T follicular helper cell (primary cell): ENCODE measurements at places on chromosomes 4 and X.

- DNase-seq = no peak
Observed at GRCh38 chrX:150365051-150365989, 2.2 kb downstream of the MAMLD1 start.

DNA sequence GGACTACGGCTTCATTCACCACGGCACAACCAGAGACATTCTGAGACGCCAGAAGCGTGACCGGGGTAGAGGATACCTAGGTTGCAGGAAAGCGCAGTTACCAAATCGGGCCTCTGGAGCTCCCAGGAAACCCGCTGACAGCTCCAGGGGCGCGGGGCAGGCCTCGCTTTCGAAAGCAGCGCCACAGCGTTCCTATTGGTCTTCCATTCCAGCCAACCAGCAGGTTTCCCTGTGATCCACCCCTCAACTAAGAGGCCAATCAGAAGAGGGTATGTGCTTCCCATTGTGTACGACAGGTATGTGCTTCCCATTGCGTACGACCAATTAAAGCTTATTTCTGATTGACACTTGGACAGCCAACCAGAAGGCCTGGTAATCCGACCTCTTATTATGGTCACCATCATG lies 14.9 kb downstream of the SNX12 start:
- no peak for DNase-seq

DNA sequence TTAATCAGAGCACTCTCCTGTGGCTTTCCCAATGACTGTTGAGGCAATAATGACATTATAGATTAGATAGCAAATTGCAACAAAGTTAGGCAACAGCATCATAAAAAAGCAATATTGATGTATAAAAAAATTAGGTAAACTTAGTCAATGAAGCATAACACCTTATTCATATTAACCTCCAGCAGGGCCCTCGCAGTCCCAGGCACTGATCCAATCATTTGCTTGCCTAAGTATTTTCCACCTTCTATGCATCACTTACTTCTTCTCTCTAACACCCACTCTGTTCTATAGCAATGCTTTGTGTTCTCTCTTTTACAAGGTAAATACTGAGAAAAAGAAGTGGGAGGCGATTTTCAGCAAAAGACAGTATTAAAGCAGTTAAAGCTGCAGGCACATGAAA lies 833.5 kb upstream of the ADGRL3 start:
- DNase-seq = no peak

GRCh38 chrX:10892621-10893225 lies 218.4 kb upstream of the HCCS start:
- DNase-seq = no peak

- no peak for DNase-seq
Observed at GRCh38 chr4:177696438-177696966, 254.3 kb upstream of the AGA start.
